K562 (cell line): ENCODE measurements at places on chromosomes 1 and 21. TPM values are rescaled to one million over a fixed set of nuclear protein-coding genes. Genes with fewer than 3 reads are reported as not detected.
A peak's percentile ranks its signal among the peaks of the same experiment; 100 is the strongest.

DNA sequence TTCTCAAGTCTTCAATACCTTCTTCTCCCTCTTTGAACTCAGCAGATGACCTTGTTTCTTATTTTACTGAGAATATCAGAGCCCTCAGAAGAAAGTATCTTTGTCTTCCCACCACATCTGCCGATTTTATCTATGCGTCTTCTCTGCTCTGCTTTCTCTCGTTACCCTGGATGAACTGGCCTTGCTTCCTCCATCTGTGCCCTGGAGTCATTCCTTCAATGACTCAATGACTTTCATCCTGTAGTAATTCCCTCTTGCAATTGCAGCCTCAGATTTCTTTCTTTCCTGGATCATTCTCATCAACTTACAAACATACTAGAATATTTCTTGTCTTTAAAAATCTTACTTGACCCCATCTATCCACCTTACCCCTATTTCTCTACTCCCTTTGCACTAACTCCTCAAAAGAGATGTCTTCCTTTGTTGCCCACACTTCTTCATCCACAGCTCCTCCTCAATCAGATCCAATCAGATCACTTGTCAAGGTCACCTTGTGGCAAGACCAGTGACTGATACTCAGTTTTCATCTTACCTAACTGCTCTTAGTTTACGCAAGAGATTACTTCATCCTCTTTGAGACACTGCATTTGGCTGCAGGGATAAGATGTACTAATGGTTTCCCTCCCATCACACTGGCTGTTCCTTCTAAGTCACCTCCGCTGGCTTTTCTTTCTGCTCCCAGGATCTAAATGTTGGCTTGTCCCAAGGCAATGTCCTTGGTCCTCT is 8.2 kb upstream of the TGFBR3 start:
- H3K4me1 ChIP-seq = peaks cover 3% of the 10 kb centered on the region
- H3K4me3 ChIP-seq = no peak overlapping the region
- H3K27me3 ChIP-seq = no peaks in the 10 kb centered on the region
- peaks cover 9% of the 10 kb centered on the region; the same call in 2 of the 3 replicates for H3K36me3 ChIP-seq

DNA sequence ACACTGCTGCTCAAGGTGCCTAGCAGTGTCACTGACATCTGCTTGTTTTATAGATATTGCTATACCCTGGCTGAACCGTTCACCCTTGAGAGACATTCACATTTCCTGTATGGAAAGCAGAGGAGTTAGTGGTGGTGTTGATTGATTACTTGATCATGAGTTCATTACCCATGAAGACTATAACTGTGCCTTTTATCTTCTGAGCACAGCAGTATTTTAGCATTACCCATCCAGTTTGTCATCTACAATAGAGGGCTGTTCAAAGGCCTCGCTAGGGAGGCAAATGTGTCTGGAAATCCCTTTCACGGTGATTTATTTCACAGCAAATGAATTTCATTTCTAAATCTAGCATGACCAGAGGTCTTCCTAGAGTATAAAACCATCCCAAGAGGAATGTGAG is 160.0 kb downstream of the DNM3 start:
- H3K4me3 ChIP-seq = no peak overlapping the region
- DNase-seq = no peak
- no peak overlapping the region for H3K27ac ChIP-seq

GRCh38 chr1:207935166-207935583 is 24.2 kb upstream of the CD34 start:
- H3K27me3 ChIP-seq = no peaks in the 10 kb centered on the region
- peak overlapping the region; percentile 48; the same call in 1 of the 3 replicates for H3K27ac ChIP-seq
- no peak for DNase-seq
- H3K4me1 ChIP-seq = peaks cover 7% of the 10 kb centered on the region; the same call in 1 of the 2 replicates
- no peak overlapping the region for H3K4me3 ChIP-seq
- no peaks in the 10 kb centered on the region for H3K36me3 ChIP-seq

Gene LHX8
- total RNA-seq = not detected in 2 replicates

DNA sequence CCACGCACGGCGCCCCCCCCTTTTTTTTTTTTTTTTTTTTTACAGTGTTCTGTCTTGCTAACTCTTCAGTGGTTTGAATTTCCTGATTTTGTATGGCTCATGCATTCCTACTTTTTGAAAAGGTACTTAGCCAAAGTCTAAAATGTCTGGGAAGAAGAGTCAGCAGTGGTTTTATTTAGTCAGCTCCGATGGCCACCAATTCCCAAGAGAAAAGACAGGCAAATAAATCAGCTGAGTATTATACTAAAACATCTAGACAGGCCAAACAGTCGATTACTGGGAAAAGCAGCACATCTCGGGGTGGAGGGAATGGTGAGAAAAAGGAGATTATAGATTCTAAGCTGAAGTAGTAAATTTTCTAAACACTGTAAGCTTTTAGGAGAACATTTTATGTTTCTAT is 192.5 kb upstream of the ZRANB2 start:
- H3K36me3 ChIP-seq = no peaks in the 10 kb centered on the region
- no peak overlapping the region for H3K4me3 ChIP-seq
- H3K27me3 ChIP-seq = no peaks in the 10 kb centered on the region
- H3K27ac ChIP-seq = no peak overlapping the region
- no peak for DNase-seq

GRCh38 chr1:75123756-75124155 is 10.4 kb upstream of the LHX8 start:
- peaks cover 31% of the 10 kb centered on the region for H3K27me3 ChIP-seq
- DNase-seq = no peak
- no peak overlapping the region for H3K4me3 ChIP-seq
- H3K27ac ChIP-seq = no peak overlapping the region

DNA sequence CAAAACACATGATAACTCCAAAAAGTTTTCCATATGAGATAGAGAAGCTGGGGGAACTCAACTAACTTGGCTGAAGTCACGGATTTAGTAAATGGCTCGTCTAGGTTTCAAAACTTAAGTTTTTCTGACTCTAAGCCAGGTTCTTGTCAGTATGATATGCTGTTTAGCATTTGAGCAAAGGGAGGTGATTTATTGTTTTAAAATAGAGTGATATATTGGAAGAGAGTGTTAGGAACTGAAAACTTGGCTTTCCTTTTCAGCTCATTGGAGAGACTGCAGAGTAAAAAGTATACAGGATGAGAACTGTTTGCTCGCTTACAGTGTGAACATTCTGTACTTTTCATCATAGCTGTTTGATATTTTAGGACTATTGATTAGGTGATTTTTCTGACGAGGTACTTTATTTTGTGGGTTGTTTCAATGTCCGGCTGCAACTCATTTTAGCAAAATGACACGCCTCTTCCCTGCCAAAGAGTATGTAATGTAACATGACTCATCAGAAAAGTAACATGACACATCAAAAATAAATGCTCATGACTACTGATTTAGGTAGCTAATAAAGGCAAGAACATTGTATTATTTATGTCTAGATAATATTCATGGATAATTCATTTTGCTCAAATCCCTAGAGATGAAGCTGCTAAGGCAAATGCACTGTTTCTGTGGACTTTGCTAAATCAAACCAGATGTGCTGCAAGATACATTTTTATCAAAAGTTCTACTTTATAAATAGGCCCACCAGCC is 355.1 kb downstream of the GPATCH2 start:
- H3K4me1 ChIP-seq = no peaks in the 10 kb centered on the region
- DNase-seq = no peak
- H3K36me3 ChIP-seq = no peaks in the 10 kb centered on the region
- no peaks in the 10 kb centered on the region for H3K27me3 ChIP-seq
- H3K27ac ChIP-seq = no peak overlapping the region

- no peaks in the 10 kb centered on the region for H3K4me1 ChIP-seq
- H3K4me3 ChIP-seq = no peak overlapping the region
Observed at GRCh38 chr21:22128671-22129070, 1130.5 kb downstream of the NCAM2 start.

Gene LRRC7
- 0.49 and 0.60 TPM in 2 replicates for total RNA-seq

- no peaks in the 10 kb centered on the region for H3K4me1 ChIP-seq
- no peak overlapping the region for H3K27ac ChIP-seq
- no peak for DNase-seq
- H3K36me3 ChIP-seq = no peaks in the 10 kb centered on the region
- H3K27me3 ChIP-seq = peaks cover 3% of the 10 kb centered on the region; the same call in 2 of the 3 replicates
Observed at GRCh38 chr1:182071924-182072323, 10.4 kb upstream of the ZNF648 start.

Gene KCNA2
- total RNA-seq = not detected in 2 replicates

DNA sequence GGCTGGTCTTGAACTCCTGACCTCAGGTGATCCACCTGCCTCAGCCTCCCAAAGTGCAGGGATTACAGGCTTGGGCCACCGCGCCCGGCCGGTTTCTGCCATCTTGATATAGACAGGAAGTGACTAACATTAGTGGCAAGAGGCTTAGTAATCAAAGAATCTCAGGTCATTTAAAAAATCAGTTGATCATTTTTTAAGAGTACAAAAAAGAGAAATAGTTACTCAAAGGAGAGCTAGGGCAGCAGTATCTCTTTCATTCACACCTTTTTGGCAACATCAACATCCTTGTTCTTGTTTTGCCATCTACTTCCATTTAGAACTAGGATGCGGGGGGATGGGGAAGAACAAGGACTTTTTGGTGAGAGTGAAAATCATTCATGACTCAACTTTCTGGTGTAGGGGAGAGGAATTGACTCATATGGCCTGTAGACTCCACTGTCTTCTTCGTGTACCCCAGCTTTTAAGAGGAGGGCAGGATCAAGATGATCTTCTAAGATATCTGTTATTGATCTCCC is 8.8 kb downstream of the FCRLB start:
- H3K27ac ChIP-seq = peak overlapping the region; percentile 41; the same call in 2 of the 3 replicates
- DNase-seq = peak; percentile 26
- no peak overlapping the region for H3K4me3 ChIP-seq
- H3K4me1 ChIP-seq = peaks cover 46% of the 10 kb centered on the region
- H3K27me3 ChIP-seq = no peaks in the 10 kb centered on the region

- H3K4me3 ChIP-seq = no peak overlapping the region
- no peaks in the 10 kb centered on the region for H3K4me1 ChIP-seq
- H3K27ac ChIP-seq = no peak overlapping the region
Observed at GRCh38 chr1:29747196-29747595, 510.9 kb downstream of the PTPRU start.

- H3K36me3 ChIP-seq = no peaks in the 10 kb centered on the region
- no peak for DNase-seq
- no peak overlapping the region for H3K4me3 ChIP-seq
- H3K27me3 ChIP-seq = no peaks in the 10 kb centered on the region
- H3K4me1 ChIP-seq = no peaks in the 10 kb centered on the region
- H3K27ac ChIP-seq = no peak overlapping the region
Observed at GRCh38 chr1:62177621-62178020, 17.0 kb upstream of the L1TD1 start.

DNA sequence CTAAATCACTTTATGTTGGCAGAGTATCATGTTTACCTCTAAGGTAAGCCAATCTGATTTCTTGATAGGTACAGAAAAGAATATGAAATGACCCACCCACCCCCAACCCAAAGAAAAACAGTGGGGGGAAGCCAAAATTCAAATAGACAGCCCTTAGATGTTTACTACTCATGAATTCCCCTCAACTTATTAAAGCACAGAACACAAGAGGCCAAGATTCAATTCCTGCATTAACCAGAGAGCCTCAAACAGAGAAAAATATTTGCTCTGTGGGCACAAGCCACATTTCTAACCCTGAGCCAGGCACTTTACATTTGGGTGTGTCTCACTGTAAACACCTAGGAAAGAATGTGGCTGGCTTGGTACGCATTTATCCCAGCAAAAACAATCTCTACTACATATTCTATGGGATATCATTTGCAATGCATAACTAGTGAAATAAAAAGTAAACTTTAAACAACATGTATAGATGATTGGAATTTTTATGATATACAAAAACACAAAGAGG is 84.3 kb downstream of the PTPN14 start:
- H3K27ac ChIP-seq = no peak overlapping the region
- H3K4me1 ChIP-seq = peaks cover 4% of the 10 kb centered on the region
- no peaks in the 10 kb centered on the region; the same call in 2 of the 3 replicates for H3K27me3 ChIP-seq
- no peak for DNase-seq

GRCh38 chr1:231019711-231020110 is 20.3 kb downstream of the FAM89A start:
- peaks cover 31% of the 10 kb centered on the region; the same call in 2 of the 3 replicates for H3K36me3 ChIP-seq
- H3K4me1 ChIP-seq = no peaks in the 10 kb centered on the region; the same call in 2 of the 3 replicates
- H3K4me3 ChIP-seq = no peak overlapping the region
- no peak overlapping the region for H3K27ac ChIP-seq
- H3K27me3 ChIP-seq = no peaks in the 10 kb centered on the region

- no peak for DNase-seq
- no peaks in the 10 kb centered on the region for H3K36me3 ChIP-seq
- H3K4me3 ChIP-seq = no peak overlapping the region
- H3K27ac ChIP-seq = no peak overlapping the region
Observed at GRCh38 chr1:47824716-47825115, 172.5 kb downstream of the TRABD2B start.

- peaks cover 21% of the 10 kb centered on the region for H3K4me1 ChIP-seq
- DNase-seq = no peak
- no peak overlapping the region for H3K27ac ChIP-seq
- H3K36me3 ChIP-seq = no peaks in the 10 kb centered on the region
Observed at GRCh38 chr1:201599548-201599947, 60.6 kb downstream of the NAV1 start.

DNA sequence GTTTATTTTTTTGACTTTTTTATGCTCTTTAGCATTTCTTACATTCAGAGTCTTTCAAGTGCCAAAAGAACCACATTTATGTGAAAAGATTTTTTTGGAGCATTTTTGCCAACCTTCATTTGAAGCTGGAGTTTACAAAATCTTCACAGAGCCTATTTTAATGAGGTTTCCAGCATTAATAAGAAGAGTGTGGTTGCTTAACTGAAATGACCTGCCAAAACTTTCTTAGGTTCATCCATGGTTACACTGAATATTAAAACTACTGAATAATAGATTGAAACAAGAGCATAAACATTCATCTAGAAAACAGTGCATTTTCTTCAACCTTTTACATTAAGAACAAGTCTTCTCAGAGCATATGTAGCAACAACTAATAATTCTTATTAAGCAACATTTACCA is 672.3 kb upstream of the CXADR start:
- DNase-seq = no peak
- H3K36me3 ChIP-seq = no peaks in the 10 kb centered on the region
- no peaks in the 10 kb centered on the region for H3K27me3 ChIP-seq
- no peak overlapping the region for H3K27ac ChIP-seq

Gene GIPC2
- total RNA-seq = 0.04 TPM in 2 replicates

Gene S100PBP
- 39.7 and 51.4 TPM in 2 replicates for total RNA-seq

Gene RAB3B
- total RNA-seq = 0.34 and 0.47 TPM in 2 replicates

- peak; percentile 63 for DNase-seq
- no peaks in the 10 kb centered on the region for H3K27me3 ChIP-seq
- H3K4me3 ChIP-seq = peak overlapping the region; percentile 82; the same call in 1 of the 2 replicates
- no peak overlapping the region for H3K27ac ChIP-seq
Observed at GRCh38 chr1:8814865-8815264, 2.6 kb downstream of the RERE start.

Gene IL19
- total RNA-seq = not detected in 2 replicates

DNA sequence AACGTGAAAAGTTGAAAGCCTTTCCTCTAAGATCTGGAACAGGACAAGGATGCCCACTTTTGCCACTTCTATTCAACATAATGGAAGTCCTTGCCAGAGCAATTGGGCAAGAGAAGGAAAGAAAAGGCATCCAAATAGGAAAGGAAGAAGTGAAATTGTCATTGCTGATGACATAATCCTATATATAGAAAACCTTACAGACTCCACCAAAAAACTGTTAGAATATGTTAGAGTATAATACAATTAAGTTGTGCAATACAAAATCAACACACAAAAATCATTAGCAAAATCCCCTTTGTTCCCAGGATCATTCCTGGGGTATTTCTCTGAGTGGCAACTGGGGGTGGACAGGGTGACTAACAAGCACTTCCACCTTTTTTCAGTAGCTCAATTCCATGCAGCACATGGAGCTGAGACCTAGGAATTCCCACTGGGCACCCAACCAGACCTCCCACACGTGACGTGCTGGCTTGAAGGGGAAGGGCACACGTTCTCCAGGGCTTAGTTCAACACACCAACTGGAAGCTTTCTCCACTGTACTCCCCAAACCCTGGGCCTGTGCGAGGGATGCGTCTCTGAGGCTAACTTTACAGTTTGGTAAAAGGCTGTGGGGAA is 9.6 kb downstream of the STUM start:
- H3K4me1 ChIP-seq = no peaks in the 10 kb centered on the region
- H3K4me3 ChIP-seq = no peak overlapping the region
- peaks cover 52% of the 10 kb centered on the region for H3K27me3 ChIP-seq
- no peak overlapping the region for H3K27ac ChIP-seq
- no peaks in the 10 kb centered on the region for H3K36me3 ChIP-seq

Gene ISG20L2
- 46.3 and 50.3 TPM in 2 replicates for total RNA-seq
